Effector memory CD4-positive, alpha-beta T cell (primary cell): ENCODE measurements at places on chromosomes 3 and 15.

DNA sequence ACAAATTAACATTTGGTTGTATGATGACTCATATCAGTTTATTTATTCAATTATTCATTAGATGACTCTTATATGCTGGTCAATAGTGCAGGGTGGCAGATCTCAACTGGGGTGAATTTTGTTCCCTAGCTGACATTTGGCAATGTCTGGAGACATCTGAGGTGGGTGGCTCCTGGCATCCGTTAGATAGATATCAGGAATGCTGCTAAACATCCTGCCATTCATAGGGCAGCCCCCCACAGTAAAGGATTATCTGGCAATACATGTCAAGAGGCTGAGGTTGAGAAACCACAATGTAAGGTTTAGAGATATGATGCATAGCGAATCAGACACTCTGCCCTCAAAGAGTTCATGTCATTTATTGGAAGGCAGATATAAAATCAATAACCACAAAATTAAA is 719.9 kb downstream of the CADM2 start:
- DNase-seq = no peak

- DNase-seq = no peak
Measured at GRCh38 chr3:32026593-32026992, 45.0 kb downstream of the ZNF860 start.

DNA sequence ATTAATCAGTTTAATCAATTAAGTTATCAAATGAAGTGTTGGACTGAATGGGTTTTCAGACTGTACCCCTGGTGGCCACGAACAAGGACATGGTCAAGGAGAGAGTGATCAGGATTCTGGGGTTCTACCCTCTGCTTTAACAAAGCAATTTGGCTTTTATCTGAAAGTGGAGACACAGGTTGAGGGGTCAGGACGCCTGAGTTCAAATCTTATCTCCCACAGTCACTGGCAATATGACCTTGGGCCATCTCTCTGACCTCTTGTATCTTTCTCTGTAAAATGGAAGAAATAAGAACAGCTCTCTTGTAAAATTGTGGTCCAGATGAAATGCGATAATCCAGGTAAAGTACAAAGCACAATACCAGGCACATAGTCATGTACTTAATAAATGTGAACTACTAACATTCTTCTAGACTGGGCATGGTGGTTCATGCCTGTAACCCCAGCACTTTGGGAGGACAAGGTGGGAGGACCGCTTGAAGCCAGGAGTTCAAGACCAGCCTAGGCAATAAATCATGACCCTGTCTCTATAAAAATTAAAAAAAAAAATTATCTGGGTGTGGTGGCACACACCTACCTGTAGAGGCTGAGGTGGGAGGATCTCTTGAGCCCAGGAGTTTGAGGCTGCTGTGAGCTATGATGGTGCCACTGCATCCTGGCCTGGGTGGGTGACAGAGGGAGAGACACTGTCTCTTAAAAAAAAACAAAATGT is 48.6 kb upstream of the ARL8B start:
- DNase-seq = no peak

- no peak for DNase-seq
Measured at GRCh38 chr15:101183226-101183930, 68.5 kb downstream of the CHSY1 start.

DNA sequence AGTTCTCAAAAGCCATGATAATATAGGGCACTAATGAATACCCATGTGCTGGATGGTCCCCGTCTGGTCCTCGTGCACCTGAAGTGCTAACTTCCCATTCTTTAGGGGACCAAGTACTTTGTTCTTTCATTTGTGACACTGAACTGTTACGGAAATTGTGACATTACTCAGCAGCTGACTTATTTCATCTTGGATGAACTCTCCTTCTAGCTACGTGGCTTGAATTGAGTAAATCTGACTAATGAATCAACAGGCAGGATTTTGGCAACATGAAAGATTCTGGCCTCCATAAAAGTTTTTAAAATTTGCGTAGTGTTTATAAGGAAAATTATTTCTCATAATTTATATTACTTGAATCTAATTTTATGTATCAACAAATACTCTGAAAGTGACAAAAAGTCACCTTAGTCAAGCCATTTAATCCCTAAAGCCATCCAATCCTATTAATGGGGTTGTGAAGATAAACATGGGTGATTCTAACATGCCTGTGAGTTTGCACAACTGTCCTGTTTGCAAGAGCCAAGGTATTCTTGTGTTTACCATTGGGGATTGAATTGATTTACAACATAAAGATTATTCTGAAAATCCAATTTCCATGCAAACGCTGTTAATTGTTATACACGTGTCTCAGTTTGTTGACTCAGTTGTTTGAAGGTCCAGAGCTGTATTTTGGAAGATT is 119.9 kb downstream of the AGBL1 start:
- DNase-seq = no peak

DNA sequence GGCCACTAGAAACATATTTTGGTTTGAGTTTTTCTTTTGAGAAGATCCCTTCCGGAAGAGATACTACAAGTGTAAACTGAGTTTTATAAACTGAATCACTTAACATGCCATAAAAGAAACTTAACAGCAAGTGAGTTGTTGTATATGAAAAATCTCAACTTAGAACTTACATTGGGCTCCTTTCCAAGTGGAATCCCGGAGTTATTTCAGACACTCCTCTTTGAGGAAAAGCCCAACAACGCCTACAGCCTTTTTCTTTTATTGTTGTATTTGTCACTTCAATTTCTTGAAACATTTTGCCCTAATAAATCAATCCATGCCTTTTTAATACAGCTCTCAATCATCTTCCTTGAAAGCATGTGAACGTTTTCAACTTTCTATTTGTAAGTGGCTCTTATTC is 137.3 kb downstream of the FEZF2 start:
- DNase-seq = no peak
